ENCODE measurements at places on chromosomes 3 and 15.

DNA sequence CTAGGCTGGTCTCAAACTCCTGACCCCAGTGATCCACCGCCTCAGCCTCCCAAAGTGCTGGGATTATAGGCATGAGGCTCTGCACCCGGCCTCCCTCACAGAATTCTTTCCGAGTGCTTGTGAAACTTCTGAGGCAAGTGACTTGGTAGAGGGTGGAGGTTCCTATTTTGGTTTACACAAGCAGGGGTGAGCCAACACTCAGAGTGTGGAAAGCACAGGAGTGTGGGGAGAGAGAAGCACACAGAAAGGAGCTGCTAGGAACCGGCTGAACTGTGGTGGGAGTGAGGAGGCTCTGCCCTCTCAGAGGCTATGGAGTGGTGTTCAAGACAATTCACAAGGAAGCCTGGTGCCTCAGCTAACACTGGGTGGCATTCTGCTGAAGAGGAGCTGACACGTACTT lies 7.7 kb downstream of the CAPN3 start:
- DNase-seq, result no peak

GRCh38 chr15:64571857-64572291 lies 111.5 kb downstream of the ZNF609 start:
- no peak for DNase-seq

DNA sequence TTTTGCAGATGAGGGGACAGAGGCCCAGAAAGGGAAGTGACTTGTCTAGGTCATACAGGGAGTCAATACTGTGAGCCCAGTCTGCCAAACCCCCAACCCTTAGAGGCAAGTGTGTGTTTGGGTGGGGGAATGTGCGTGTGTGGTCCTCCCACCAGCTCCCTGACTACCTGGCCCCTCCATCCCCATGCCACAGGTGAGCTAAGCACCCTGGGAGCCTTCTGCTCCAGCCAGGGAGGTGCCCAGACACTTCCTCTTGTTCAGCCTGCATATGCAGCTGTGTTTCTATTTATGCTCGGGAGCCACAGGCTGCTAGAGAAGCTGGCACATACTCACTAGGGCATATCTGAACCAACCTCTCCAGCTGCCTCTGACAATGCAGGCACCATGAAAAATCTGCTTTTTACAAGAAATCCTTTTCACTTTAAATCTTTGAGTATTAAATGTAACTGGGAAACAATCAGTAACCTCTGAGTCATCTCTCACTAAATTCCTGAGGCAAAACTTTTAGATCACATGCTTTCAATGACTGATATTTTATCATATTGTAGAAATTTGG lies 20.7 kb downstream of the TBC1D2B start:
- DNase-seq, result no peak

DNA sequence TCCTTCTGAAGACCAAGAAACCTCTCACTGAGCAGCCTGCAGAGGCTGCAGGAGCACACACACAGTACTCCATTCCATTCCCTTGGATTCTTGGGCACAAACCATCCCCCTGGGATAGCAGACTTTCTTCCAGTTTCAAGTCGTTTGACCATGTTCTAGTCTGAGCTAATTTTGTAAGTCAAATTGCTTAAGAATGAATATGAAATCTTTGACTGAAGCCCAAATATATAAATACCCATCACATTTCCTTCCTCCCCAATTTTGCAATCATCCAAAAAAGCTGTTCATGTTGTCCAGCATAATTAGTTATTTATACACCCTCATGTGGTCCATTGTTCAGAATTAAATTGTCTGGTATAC lies 231.2 kb upstream of the TPRG1 start:
- no peak for DNase-seq

DNA sequence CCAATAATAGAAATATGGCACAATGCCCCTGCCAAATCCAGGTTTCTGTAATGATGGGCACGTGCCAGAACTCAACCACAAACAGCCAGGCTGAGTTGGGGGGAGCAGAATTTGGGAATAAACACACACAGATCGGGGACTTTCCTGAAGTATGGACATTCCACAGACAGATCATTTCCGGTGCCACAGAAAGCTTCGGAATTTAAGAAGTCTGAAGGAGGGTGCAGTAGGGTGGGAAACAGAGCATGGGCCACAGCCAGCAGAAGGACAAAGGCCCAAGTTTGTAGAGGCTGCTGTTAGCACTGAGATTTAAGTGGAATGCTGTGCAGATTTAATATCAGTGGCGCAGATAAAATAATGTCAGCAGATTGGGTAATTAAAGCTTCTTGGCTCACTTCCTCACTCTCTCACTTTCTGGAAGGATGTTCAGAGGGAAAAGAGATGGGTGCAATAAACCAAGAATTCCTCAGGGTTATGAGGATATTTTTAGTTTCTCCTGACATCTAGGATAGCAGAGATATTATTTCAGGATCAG lies 67.4 kb downstream of the MYLK start:
- DNase-seq, result no peak

DNA sequence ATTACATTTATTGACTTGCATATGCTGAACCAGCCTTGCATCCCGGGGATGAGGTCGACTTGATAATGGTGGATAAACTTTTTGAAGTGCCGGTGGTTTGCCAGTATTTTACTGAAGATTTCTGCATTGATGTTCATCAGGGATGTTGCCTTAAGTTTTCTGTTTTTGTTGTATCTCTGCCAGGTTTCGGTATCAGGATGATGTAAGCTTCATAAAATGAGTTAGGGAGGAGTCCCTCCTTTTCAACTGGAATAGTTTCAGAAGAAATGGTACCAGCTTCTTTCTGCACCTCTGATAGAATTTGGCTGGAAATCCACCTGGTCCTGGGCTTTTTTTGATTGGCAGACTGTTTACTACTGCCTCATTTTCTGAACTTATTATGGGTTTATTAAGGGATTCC lies 250.8 kb downstream of the TBC1D5 start:
- no peak for DNase-seq
